ENCODE measurements at places on chromosomes 16 and 17.

DNA sequence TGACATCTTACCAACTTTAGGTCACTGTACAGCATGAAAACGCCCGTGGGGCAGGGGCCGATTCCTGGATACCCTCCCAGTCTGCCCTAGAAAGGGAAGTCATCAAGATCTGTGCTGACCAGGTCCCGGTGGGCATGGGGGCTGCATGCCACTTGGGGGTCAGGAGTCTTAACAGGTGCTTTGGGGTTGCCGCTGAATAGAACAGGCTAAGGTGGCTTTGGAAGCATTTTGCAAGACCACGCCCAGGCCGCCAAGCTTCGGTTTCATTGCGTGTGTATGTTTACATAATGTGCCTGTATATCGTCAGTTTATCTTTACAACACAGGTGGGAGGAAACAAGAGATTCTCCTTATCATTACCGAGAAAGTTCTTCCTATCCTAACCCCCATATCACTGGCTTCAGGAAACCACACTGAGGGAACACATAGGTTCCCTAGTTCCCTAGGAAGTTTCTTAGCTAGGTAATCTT, 13.3 kb upstream of the USP36 start:
- DNase-seq: no peak

GRCh38 chr17:12977008-12977751, 40.6 kb downstream of the ELAC2 start:
- no peak for DNase-seq

GRCh38 chr16:83581994-83582747, 225.6 kb upstream of the HSBP1 start:
- DNase-seq: no peak

DNA sequence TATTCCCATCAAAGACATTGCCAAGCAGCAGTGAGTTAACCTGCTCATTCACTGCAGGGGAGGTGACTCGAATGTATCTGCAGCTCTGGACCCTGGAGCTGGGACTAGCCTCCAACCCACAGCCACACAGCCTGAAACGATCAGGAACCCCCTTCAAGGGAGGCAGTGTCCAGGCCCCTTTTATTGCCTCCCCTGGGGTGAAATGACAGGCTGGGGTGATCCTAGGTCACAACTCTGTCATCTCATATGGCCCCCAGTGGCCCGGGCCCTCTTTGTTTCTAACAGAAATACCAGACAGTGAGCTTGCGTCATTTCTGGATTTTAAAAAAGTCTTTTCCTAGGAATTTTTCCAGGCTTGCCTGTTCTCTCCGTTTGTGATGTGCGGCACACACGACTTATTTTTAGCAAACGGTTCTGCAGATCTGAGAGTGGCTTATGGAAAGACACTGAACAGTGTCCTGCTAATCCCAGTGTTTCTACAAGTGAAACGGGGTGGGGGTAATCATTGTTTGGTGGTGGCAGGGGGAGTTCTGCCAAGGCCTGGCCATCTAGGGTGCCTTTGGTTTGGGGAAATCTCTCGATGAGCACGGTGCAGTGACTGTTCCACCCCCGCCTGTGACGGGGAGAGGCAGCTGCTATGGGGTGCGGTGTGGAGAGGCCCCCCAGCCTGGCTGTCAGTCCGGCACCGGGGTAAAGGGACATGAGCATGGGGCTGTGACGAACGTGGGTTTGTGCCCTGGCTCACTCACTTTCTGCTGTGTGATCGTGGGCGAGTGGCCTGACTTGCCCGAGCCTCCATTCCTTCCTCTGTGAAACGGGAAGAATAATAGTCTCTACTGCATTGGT, 27.2 kb downstream of the NAGPA start:
- DNase-seq: no peak

- peak; percentile 86 for DNase-seq
These were observed 785 bp downstream of the NME3 start for GRCh38 chr16:1770328-1771187.

DNA sequence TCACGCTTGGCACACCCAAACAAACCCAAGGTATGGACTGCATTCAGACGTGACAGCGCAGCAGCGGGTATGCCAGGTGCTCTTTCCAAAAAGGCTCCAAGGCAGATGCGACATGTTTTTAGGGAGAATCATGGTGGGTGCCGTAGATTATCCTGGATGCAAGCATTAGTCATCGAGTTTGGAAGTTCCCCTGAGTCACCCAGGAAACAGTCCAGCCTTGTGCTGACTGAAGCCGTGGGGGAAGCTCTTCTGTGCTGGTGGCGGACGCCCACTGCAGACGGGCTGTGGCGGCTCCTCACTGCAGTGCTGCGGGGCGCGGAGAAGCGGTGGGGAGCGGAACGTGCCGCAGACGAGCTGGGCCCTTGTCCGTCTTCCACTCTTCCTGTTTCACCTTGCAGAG, 13.9 kb downstream of the JPT2 start:
- DNase-seq: peak; percentile 60

DNA sequence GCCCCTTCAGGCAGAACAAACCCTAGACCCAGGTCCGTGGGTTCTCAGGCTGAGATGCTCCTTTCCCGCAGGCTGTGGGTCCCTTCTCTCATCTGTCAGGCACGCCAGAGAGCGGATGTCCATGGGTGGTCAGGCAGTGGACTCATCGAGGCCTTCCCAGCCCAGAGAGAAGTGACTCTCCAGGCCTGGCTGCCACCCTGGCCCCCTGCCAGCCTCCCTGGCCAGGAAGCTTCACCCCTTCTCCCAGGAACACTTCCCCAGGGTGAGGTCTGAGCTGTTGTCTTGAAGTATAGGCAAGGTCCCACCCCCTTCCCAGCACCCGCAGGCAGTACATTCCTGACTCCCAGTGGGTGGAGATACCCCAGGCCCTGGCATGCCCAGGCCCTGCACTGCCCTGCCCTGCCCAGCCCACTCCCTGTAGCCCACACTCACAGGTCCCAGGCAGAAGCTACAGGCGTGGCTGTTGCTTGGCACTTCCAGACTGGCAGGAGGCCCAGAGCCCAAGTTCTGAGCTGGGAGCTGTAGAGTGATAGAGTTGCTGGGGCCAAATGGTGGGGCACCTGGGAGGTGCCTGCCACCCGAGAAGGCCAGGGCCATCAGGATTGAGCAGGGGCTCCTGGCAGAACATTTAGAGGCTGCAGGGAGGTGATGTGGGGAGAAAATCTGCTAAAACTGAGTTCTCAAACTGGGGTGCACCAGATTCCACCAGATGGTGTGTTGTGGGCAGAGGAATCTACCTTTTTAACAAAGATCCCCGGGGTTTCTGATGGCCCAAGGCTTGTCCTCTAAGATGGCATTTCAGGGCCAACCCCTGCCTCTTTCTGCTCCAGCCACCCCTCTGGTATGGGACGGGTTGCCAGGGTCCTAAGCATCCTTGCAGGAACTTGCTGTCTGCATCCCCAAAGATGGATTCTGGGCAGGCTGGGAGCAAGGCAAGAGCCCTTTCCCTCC, 6.7 kb downstream of the ITGA3 start:
- peak; percentile 35 for DNase-seq

GRCh38 chr16:77645764-77646163, 76.5 kb upstream of the NUDT7 start:
- no peak for DNase-seq

DNA sequence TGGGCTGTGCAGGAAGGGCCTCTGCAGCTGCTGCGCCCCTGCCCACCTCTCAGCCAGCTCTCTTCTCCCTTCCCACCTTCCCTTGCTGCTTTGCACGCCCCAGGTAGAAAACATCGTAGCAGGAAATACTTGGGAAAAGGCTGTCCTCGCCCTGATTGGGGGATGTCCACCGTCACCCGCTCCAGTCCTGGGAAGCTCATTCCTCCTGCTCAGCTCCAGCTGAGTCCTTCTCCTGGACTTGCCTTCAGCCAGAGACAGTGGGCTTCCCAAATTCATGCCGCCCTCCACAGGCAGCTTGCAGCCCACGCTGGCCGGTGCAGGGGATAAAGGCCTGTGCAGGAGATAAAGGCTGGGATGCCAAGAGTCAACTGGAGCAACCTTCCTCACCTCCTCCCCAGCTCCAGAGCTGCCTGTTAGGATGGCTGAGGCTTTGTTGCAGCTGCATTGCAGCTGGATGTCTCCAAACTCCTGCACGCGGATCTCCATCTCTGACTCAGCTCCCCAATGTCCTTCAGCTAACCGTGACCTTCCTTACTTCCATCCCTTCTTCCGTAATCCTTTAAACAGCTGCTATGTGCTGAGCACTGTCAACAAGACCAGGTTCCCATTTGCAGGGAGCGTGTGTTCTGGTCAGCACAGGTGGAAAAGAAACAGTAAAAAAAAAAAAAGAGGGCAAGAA, 402.0 kb upstream of the TNRC6C start:
- DNase-seq: peak; percentile 34

DNA sequence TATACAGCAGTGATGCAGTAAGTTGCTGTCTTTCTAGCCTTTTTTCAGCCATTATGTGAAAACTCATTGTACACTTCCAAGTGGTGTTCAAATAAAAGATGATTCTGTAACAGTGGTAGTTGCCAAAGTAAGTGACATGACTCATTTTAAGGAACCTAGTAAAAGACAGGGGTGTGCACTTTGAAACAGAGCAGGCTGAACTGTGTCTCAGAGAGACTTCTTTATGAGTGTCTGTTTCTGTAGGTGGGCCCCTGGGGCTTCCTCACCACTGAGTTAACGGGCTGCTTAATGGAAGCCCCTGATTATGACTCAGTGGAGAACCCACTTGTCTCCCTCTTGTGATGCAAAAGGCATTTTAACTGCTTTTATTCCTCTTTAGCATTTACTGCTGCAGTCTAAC, 147.3 kb downstream of the PCTP start:
- DNase-seq: no peak

GRCh38 chr16:88818575-88818874, 6.8 kb upstream of the APRT start:
- no peak for DNase-seq

DNA sequence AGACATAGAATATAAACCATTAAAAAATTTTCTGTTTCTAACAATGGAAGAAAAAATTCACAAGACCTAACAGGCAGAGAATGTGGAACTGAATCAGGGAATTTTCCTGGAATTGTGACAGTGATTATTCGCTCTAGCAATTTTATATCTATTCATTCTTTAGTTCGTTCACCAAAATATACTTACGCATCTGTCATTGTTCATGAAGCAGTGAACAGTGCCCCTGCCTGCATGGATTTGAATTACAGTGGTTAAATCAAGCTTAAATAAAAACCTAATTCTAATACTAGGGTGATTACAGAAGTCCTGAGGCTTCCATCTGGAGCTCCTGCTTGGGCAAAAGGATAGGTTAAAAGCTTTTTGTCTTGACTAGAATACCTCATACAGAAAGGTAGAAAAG, 48.6 kb downstream of the ABCA8 start:
- peak; percentile 23 for DNase-seq

DNA sequence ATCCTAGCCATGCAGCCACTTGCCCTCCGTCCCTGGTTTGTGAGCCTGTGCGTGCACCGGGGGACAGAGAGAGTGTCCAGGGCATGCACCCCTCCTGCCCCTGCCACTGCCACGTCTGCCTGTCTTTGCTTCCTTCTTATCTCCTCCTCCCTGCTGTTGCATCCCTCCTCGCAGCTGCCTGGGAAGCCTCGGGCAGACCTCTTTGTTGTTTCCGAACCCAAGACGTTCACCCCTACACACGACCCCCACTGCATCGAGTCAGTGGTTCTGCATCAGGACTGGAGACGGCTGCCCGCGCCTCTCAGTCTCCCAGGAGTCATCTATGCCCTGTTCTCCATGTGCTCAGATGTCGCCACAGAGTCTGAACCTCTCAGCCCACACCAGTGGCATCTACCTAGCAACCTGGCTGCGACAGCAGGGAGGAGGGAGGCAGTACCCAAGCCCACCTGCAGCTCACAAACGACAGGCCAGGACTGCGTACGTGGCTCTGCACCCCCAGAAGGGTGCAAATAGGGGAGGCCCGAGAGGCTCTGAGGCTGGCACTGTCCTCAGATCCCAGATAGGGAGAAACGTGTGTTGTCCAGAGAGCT, 5.2 kb downstream of the TIMP2 start:
- no peak for DNase-seq

- DNase-seq: no peak
These were observed 716 bp upstream of the HIC1 start for GRCh38 chr17:2054262-2054511.

DNA sequence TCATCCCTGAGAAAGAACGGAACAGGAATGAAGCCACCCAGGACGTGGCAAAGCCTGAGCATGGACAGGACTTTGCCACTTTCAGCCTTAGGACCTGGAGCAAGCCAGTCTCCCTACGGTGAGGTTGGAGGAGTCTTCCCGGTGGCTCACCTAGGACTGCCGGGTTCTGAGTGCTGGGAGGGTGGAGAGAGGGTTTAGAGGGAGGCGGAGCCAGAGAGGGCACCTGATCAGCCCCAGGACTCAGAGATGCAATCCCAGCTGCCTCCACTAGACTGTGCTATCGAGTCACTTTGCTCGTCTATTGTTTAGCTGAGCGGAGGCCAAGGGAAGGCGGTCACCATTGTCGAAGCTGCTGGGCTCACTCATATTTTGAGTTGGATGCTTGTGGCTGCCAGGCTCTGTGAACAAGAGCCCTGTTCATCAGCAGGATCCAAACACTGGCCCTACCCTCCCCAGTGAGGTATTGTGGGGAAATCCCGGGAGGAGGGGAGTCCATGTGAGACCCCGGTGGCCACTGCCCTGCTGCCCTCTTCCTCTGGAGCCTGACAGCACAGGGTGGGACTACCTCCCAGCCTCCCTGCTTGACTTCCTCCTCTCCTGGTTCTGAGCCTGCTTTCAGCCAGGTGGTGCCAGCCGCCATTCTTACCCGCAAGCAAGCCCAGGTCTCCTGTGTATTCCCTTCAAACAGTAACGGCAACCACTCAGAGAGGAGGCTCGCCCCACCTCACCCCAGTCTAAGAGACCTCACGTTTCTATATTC, 7.0 kb downstream of the KRT14 start:
- peak; percentile 45 for DNase-seq

DNA sequence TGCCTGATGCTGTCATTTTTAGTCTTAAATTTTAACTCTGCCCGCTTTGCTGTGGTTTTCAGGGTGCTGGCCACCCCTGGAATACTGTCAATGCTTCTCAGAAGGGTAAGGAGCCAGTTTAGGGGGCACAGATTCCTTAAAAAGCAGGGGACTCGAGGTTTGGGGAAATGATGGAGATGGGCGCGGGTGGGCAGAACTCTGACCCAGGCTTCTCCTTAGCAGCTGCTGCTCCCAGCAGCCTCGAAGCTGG, 23.7 kb downstream of the STAT5A start:
- DNase-seq: no peak

DNA sequence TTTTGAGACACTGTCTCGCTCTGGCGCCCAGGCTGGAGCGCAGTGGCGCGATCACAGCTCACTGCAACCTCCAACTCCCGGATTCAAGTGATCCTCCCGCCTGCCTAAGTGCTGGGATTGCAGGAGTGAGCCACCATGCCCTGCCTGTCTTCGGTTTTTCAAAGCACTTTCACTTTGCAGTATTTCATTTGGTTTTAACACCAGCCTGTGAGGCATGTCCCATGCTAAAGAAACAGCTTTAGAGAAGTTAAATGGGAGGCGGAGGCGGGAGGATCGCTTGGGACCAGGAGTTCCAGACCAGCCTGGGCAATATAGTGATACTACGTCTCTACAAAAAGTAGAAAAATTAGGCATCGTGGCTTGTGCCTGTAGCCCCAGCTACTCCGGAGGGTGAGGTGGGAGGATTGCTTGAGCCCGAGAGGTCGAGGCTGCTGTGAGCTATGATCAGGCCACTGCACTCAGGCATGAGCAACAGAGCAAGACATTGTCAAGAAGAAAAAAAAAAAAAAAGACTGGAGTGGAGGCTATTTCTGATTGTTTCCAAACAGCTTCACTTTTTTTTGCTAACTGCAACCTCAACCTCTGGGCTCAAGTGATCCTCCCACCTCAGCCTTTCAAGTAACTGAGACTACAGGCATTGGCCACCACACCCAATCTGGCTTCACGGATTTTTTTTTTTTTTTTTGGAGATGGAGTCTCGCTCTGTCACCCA, 1.3 kb downstream of the METTL23 start:
- no peak for DNase-seq
